ENCODE measurements at places on chromosomes 16 and 17.

DNA sequence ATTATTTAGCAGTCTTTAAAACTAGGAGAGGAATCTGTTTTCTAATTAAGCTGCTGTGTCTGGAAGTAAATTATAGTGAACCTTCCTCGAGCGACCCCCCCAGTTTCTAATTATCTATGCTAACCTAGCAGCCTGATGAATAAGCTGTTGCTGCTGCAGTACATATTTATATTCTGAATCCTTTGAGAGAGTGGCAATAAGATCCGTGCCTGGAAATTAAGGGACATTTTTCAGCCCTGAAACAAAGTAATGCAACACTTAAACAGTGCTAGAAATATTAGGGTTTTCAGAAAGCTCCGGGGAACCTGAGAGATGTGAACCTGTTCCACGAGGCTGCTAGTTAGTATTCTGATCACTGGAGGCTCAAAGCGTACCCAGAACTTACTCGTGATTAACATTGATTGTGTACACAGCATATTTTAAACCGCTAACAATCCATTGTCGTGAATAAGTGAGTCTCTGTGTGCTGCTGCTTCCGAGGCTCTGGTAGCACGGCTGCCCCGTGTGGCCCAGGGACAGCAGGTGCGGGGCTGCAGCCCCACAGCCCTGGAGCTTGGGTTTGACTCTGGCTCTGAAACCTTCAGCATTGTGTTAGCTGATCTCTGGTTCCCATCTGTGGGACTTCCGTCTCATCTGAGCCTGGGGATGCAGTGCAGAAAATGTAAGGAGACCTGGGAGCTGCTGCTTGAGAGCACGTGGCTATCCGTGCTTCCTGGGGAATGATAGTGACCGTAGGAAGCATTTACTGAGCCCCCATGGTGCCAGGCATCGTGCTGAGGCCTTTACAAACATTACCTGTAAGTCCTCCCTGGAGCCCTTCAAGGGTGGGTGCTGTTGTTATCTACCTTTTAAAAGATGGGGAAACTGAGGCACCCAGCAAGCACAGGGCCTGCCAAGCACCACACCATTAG is 190.9 kb upstream of the CHMP6 start:
- no peak for DNase-seq

- DNase-seq: no peak
These were observed 75.6 kb upstream of the PLCG2 start for GRCh38 chr16:81703177-81704155.

DNA sequence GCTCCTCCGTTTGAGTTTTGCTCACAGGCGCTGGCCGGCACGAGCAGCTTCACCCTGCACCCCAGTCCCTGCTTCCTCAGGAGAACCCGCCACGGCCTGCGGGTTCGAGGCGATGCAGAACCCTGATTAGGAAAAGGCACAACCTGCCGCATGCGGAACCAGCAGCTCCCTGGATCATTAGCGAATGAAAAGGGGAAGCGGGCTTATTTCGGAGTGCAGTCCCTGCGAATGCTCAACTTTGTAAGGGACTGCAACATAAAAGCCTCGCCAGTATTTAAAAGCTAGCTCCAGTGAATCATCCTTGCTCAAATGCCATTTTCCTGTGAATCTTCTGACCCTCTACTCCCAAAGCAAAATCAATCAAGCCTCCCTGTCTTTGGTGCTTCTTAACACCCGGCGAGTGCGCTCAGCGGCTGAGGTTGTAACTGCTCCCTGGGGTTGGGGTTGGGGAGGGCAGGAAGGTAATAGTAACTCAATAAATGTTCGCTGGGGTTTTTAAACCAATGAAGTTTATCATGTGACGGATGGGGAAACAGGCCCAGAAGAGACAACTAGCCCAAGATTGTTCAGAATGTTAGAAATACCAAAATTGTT is 678 bp upstream of the AKAP10 start:
- no peak for DNase-seq

DNA sequence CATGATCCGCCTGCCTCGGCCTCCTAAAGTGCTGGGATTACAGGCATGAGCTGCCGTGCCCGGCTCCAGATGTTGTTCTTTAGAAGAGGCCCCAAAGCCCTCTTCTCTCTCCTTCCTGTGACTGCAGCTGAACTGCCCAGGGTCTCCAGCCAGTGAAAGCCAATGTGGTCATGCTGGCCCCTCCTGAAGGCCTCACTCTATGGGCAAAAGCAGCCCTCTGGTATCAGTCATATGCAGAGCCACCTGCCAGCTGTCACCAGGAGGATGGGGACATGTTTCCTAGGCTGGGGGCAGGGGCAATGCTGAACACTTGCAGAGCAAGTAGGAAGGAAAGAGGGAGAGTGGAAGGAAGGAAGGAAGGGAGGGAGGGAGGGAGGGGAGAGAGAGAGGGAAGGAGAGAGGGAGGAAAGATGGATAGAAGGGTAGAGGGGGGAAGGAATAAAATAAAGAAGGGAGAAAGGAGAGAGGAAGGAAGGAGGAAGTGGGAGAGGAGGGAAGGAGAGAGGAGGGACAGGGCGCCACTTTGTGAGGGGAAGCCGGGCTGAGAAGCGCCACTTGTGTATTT is 36.0 kb downstream of the SOCS3 start:
- no peak for DNase-seq

DNA sequence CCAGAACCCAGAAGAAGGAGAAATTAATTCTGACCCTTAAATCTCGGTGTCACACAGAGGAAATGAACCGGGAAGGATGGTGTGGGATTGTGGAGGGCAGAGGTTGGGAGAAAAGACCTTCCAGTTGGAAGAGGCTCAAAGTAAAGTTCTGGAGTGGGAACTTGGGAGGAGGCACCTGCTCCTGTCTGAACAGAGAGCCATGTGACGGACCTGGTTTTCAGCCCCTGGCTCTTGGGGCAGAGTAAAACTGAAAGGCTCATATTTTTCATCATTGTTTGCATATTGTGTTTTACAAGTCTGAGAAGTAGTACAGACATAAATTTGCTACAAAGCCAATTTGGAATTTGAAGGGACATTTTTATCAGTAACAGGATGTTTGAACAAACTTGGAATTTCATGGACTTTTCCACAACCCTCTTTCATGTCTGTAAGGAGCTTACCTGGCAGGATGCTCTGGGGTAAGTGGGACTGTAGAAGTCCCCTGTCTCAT is 24.4 kb upstream of the SEC14L1 start:
- DNase-seq: no peak

DNA sequence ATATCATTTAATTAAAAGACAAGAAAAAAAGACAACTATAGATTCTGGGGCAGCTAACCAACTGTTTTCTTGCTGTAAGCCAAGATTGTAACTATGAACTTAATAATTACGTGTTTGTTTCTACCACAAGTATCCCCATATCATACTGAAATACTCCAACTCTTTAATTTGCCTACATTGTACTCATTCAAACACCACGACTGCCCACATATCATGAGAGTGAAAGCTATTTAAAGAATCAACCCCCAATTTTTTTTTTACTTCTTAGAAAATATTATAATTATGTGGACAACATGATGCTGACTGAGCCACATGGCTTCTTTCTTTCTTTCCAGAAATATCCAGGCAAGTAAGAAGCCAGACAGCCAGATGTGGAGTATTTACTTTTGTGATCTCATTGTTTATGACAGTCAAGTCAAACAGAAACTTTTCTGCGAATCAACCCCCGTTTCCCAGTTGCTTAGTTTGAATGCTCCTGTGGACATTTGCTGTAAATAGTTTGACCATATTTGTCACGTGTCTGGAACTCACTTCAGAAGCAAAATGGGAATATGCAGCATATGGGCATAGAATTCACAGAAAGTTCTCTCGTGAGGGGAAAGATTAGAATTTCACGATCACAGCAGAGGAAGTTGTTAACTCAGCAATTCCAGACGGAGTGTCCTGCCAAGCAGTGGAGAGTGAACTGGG is 126.8 kb upstream of the PSMD7 start:
- DNase-seq: no peak

DNA sequence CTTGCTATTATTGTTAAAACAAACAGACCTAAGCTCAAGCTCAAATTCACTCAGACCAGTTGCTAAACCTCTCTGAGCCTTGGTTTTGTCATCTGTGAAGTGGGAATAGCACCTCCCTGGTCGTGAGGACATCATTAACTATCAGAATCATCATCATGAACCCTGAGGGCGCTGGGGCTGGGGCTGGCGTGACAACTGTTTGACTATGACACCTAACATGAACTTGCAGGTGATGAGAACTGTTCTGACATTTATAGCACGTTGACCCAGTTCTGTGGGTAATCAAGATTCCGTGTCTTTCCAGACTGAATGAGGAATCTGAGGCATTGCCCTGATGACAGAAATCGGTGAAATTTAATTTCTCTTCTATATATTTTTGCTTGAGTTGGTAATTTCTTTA is 71.3 kb upstream of the CDH5 start:
- no peak for DNase-seq

DNA sequence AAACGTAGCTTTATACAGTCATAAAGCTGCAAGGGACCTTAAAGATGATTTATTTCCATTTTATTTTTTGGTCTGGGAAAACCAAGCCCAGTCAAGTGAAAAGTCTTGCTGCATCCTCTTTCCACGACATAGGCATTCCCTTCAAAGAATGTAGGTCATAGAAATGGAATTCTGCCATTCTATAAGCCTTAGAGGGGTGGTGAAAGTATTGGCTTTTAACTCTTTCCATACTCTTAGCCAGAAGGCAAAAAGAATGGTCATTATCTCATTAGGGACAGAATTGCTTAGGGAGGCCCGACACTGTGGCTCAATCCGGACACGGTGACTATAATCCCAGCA is 7.9 kb upstream of the MSL1 start:
- no peak for DNase-seq

GRCh38 chr16:89922477-89922883 is 662 bp upstream of the TUBB3 start:
- no peak for DNase-seq

DNA sequence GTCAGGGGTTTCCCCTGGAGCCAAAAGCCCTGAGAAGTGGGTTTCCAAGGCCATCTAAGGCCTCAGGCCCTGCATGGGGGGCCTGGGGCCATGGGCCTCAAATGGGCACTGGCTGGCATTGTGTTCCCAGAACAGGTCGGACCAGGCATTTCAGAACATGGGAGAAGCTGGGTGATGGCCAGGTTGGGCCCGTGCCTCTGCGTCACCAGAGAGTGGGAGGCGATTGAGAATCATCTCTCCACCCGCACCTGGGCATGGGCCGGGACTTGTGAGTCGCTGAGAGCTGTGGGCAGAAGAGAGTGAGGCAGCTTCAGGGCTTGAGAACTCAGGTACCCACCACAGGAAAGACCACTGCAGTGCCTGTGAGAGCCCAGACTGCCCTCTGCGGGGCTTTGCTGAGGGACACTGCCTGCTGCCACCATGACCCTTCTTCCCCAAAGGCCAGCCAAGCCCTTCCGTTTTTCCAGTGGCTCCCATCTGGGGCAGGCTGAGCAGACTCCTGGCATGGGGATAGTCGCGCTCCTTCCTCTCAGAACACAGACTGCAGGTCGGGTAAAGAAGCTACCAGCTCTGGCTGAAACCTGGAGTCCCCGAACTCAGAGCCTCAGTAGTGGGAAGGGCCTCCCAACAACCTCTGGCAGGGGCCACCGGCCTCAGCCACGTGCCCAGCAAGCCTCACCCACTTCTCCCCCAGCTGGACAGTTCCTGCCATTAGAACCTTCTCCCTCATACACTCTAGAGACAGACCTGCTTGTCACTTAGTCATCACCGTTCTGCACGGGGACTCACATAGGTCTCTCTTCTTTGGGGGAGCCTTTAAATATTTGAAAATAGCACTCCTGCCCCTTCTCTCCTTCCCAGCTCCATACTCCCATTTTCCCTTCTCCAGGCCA is 1.6 kb downstream of the RAB11FIP4 start:
- no peak for DNase-seq

- no peak for DNase-seq
These were observed 15.2 kb downstream of the MED24 start for GRCh38 chr17:40038882-40039513.

- DNase-seq: no peak
These were observed 89.1 kb downstream of the NLK start for GRCh38 chr17:28131599-28131998.

- DNase-seq: no peak
These were observed 13.4 kb downstream of the RTN4RL1 start for GRCh38 chr17:2011411-2012371.

- DNase-seq: no peak
These were observed 7.2 kb downstream of the ARL2BP start for GRCh38 chr16:57252148-57252721.

- DNase-seq: no peak
These were observed 29.8 kb downstream of the CA10 start for GRCh38 chr17:52128721-52129120.

GRCh38 chr16:72425571-72426341 is 253.8 kb upstream of the PMFBP1 start:
- no peak for DNase-seq

DNA sequence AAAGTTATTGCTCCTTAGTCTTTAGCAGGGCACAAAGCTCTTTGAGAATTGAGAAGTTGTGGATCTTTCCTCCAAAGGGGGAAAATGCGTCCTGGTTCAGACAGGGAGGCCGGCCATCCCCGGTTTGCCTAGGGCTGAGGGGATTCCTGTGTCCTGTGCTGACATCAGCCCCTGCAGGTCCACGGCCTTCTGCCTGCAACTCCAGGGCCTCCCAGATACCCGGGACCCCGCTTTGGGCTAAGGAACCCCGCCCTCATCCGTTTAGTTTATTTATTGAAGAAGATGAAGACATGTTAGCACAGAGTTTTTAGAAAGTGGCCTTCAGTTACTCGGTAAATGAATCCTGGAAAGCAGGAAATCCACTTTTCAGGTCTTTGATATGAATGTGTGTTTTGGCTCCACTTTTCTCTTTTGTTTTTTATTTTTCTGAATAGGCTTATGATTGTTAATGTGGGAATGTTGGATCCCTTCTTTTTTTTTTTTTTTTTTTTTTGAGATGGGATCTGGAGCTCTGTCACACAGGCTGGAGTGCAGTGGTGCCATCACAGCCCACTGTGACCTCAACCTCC is 65.6 kb downstream of the CRISPLD2 start:
- DNase-seq: no peak

DNA sequence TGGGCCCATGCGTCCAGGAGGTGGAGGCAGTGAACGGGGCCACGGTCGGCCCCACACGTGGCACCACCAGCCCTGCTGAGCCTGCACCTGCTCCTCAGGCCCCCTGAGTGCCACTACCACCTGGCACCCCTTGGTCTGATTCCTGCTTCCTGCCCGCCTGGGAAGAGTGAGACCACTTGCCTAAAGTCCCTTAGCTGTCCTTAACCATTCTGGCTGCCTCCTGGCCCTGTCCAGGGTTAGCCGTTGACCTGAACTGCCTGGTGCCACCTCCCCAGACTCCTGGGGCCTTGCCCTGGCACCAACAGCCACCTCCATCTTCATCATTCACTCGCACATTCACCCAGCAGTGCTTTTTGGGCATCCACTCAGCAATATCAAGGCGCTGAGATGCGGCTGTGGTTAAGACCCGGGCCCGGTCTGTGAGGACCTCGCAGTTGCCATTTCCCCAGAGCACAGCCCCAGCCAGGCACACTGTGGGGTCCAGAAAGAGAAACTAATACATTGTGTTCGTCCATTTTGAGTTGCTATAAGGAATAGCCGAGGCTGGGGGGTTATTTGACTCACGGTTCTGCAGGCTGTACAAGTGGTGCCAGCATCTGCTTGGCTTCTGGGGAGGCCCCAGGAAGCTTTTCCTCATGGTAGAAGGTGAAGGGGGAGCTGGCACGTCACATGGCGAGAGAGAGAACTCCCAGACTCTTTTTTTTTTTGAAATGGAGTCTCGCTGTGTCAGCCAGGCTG is 318.4 kb downstream of the SEC14L1 start:
- DNase-seq: no peak
